DMS53 (cell line): ENCODE measurements at places on chromosomes 12 and 14.
A peak's percentile ranks its signal among the peaks of the same experiment; 100 is the strongest.

GRCh38 chr12:112908548-112908947 lies 1.8 kb downstream of the OAS1 start:
- DNase-seq = no peak

- DNase-seq = no peak
These were observed 44.0 kb upstream of the RPH3A start for GRCh38 chr12:112747501-112747900.

- no peak for DNase-seq
These were observed 132.6 kb downstream of the SLC38A1 start for GRCh38 chr12:46136249-46136648.

- peak; percentile 31 for DNase-seq
These were observed 2.5 kb downstream of the SCN8A start for GRCh38 chr12:51593539-51593938.

DNA sequence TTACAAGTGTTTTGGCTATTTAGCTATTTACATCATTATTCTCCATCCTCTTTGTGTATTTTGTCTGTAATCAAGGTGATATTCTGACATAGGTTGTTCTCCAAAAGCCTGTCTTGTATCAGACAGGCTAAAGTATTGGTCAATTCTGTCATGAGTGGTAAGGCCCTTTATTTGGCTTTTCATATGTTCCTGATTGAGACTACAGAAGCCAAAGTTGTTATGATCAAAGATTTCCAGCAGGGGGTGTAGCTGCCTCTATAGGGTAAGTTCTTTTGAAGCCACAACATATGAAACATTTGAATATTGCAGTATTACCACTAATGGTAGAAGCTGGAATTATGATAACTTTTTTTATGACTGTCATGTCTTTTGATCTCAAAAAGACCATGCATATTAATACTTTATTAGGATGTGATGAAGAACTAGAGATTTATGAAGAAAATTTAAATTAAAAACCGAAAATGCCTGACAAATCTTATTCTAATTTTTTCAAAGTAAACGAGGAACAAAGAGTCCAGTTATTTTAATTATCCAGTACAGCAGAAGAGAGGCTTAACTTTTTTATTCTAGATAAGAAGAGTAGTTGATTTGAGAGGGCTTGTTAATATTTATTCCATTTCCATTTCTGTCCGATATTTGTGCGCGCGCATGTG lies 3.4 kb upstream of the ARHGAP5 start:
- DNase-seq = peak; percentile 84

DNA sequence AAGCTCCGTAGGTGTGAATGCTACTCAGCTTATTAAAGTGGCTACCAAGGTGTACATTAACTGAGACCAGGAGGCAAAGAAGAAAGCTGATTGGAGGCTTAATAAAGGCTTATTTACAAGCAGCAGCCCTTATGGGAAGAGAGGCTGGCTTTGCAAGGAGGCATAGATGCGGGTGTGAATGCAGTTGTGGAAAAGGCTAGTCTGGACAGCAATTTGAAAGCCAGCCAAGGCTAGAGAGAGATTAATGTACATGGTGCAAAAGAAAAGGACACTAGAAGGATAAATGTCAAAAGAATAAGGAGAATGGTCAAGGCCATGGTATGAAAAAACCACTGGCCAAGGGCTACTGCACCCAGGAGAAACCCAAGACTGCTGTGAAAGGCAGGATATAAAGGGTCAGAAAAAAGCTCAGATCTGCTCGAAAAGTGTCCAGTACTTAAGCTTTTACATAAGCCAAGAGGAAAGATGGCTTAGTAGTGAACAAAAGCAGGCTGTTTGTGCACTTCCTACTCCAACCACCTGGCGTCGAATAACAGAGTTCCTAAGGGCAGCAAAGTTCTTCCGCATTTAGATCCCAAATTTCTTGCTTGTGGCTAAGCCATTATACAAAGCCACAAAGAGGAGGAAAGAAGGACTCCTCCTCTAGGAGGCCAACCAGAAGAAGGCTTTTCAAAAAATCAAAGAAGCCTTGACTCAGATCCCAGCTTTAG lies 24.0 kb downstream of the KLRK1 start:
- peak; percentile 83 for DNase-seq

DNA sequence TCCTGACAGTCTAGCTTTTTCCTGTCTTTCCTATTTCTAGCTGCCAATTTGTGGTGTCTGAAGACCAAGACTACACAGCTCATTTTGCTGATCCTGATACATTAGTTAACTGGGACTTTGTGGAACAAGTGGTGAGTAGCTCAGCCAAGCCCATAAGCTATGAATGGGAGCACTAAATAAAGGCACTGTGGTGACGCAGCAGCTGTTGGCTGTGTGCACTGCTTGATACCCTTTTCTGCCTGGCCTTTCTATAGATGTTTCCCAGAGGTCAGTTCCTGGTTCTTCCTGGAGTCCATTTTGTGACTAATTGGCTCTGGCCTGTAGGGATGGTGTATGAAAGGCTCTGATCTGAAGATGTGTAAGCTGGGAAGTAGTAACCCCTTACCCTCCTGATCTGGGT lies 20.5 kb downstream of the RNF10 start:
- DNase-seq = no peak

- no peak for DNase-seq
These were observed 10.5 kb upstream of the SMCO2 start for GRCh38 chr12:27436029-27436428.
